Stimulated activated CD4-positive, alpha-beta T cell treated with anti-CD3 and anti-CD28 coated beads, Interleukin-1b, Interleukin-23, amount 100 ng/mL, for 4 hours (primary cell): ENCODE measurements at places on chromosomes 3 and 15.

DNA sequence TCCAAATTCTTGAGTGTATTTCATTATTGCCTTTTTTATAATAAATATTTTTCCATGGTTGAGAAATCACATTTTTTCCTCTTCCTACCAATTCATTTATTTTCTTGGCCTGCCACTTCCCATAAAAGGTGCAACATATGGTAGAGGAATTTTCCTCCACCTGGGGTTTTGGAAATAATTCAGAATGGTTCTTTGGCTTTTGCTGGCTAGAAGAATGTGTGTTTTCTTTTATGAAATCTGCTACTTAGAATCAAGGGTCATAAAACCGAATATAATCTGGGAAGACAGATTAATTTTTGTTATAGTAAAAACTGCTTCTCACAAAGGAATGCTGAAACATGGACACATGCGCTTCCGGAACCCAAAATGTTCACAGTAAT lies 54.0 kb upstream of the POMGNT2 start:
- no peak for DNase-seq

DNA sequence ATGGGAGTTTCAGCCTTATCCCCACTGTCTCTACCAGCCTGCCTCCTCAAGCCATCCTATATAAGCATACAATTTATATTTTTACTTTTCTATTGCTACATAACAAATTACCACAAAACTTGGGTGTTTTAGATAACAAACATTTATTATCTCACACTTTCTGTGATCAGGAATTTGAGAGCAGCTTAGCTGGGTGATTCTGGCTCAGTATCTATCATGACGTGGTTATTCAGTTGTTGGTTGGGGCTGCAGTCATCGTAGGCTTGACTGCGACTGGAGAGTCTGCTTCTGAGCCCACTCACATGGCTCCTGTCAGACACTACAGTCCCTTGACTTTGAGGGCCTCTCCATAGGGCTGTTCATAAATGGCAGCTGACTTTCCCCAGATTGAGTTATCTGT lies 20.7 kb downstream of the PARP15 start:
- DNase-seq = no peak

GRCh38 chr3:36496684-36497633 lies 116.7 kb downstream of the STAC start:
- no peak for DNase-seq

GRCh38 chr15:29734917-29735572 lies 87.2 kb downstream of the TJP1 start:
- no peak for DNase-seq

DNA sequence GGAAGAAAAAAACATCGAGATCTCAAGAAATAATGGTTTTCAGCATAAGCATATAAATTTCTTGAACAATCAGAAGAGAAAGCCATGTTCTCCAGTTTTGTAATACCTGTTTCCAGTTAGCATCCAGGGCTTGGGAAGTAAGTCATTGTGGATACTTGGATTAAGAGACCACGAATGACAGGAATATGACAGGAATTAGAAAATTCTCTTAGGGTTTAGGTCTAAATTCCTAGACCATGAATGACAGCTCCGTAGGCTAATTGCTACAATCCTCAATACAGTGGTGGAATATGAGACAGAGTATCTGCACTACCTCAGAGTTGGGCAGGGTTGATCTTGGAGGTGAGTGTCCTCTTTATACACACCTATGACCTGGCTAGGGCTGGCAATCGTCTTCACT lies 517.5 kb downstream of the NTRK3 start:
- no peak for DNase-seq

DNA sequence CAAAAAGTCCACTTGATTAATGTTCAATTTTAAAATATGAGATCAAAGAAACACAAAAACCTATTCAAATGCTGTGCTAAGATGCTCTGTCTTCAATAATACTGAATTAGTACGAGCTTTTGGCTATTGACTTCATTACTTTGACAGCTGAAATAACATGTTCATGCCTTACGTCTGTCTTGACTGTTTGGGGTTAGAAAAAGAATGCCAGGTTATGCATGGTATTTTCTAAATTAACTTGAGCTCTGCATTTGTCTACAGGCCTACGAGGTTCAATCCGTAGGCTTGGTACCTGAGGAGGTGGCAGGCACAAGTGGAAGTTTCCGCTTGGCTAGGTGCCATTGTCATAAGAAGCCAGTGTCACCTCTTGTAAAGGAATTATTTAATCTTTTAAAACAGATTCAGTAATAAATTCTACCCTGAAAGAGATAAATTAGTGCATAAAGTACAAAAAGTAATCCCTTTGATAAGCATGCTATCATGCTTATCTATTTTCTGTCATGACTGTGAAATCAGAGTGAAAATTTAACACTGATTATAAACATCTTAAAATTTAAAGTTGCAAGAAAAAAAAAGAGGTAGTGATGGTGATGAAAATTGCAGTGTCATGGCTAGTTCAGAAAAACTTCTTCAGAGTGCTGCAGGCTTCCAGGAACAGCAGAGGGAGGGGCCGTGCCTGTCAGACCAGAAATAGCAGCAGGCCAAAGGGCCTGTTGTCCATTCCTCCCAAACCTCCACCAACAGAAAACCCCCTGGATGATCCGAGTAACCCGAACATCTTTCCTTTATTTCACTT lies 115.7 kb downstream of the ARRDC4 start:
- DNase-seq = no peak

- no peak for DNase-seq
Measured at GRCh38 chr15:45167631-45168205, 20.0 kb downstream of the SHF start.

DNA sequence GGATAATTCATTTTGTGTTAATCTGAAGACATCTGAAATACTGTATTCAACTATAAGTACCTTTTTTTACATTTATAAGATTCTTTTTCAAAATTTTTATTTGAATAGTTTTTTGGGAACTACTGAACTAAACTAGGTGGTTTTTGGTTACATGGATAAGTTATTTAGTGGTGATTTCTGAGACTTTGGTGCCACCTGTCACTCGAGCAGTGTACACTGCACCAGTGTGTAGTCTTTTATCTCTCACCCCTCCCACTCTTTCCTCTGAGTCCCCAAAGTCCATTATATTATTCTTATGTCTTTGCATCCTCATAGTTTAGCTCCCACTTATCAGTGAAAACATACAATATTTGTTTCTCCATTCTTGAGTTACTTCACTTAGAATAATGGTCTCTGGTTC lies 57.6 kb downstream of the CD86 start:
- no peak for DNase-seq

GRCh38 chr3:190003068-190003467 lies 117.6 kb downstream of the P3H2 start:
- DNase-seq = no peak

DNA sequence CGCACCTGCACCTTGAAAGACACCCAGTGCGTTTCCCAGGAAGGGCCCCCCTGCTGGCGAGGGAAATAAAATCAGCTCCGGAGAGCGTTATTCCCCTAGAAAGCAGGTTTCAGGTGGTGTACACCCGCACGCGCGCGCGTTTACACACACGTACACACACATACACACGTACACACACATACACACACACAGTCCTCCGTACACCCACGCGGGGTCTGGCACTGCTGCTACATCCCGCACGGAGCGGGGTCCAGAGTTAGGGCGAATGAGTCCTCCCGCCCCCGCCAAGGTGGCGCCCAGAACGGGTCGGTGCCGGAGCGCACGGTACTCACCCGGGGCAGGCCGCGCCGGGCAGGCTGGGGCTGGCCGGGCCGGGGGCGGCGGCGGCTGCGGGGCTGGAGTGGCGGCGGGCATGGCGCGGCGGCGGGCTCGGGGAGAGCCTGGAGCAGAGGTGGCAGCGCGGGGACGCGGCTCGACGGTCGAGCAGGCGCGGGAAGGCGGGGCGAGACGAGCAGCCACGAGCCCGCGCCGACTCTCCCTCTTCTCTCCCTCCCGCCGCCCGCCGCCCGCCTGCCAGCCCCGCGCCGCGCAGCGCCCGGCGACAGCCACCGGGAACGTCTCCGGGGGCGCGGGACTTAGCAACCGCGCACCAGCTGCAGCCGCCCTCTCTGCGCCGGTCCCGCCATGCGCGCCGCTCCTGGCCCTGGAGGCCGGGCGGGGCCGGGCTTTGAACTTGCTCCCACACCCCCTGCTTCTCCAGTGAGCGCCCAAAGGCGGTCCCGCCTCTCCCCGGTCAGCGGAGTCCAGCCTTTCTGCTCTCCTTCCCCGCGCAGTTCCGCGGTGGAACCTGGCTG lies at the start of gene DCLK3:
TSS of gene DCLK3 (minus strand) at position 704 of the 854 bp plus-strand sequence. CDS start at position 414, 290 bp downstream.
- no peak for DNase-seq

- DNase-seq = no peak
Measured at GRCh38 chr3:119035014-119035346, 334 bp upstream of the IGSF11 start.

- no peak for DNase-seq
Measured at GRCh38 chr3:176490357-176490756, 706.9 kb downstream of the TBL1XR1 start.

GRCh38 chr3:98657457-98657856 lies 64.0 kb upstream of the CPOX start:
- DNase-seq = peak; percentile 18

DNA sequence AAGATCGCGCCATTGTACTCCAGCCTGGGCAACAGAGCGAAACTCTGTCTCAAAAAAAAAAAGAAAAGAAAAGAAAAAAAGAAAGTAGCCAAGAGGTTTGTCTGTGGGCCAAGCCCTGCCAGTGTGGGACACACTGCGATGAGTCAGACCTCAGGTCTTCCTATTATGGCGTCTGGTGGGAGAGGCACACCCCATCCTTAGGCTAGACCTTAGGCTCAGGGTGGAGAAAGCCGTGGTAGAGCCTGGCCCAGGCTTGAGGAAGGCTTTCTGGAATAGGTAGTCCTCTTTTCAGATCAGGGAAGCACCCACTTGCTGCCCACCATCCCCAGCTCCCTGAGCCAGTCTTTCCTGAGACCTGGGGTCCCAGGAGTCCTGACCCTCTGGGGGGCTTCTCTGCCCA lies 6.0 kb downstream of the HEMK1 start:
- no peak for DNase-seq

DNA sequence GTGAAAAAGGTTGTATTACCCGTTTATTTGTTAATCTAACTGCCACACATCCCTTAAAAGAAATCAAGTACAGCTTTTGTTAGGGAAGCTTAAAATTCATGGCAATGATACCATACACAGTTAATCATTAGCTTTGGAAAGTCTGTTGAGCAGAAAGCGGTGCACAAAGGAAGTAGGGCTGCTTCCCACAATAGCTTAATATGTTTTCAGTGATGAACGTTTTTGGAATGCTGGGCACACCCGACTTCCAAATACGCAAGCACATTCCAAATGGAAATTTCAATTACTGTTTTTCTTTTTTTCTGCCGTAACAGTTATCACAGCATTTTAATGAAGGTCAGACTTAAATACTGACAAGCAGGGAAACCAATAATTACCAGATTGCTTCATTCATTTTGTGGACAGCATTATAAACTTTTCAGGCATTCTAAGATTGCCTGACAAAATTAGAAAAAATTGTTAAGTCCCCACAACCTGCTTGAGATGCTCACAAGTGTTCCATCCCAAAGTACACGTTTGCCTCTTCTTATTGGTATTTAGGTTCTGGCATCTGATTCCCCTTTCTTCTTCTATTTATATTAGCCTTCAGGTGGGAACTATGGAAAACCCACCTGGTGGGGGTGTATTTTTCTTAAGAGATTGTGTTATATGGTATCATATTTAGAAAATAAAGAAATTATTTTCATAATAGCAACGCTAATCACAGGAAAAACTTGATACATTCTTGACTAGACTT lies 1.1 kb upstream of the ECT2 start:
- DNase-seq = no peak

GRCh38 chr15:75599401-75599800 lies 20.3 kb upstream of the PTPN9 start:
- no peak for DNase-seq

DNA sequence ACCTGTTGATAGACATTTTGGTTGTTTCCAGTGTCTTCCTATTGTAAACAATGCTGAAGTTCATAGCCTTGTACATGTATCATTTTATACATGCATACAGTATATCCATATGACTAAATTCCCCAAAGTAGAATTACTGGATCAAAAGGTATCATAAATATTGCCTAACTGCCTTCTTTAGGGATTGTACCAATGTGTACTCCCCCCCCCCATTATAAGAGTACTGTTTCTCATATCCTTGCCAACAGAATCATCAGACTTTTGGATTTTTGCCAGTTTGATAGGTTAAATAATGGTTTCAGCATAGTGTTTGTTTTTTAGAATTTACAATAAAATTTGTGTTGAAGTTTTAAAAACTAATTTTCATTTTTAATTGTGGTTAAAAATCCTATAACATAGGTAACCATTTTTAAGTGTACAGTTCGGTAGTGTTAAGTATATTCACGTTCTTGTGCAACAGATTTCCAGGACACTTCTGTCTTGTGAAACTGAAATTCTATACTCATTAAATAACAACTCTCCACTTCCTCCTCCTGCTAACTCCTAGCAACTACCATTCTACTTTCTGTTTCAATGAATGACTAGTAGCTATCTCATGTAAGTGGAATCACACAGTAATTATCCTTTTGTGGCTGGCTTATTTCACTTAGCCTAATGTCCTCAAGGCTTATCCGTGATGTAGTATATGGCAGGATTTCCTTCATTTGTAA lies 30.8 kb upstream of the MAP3K13 start:
- DNase-seq = no peak

DNA sequence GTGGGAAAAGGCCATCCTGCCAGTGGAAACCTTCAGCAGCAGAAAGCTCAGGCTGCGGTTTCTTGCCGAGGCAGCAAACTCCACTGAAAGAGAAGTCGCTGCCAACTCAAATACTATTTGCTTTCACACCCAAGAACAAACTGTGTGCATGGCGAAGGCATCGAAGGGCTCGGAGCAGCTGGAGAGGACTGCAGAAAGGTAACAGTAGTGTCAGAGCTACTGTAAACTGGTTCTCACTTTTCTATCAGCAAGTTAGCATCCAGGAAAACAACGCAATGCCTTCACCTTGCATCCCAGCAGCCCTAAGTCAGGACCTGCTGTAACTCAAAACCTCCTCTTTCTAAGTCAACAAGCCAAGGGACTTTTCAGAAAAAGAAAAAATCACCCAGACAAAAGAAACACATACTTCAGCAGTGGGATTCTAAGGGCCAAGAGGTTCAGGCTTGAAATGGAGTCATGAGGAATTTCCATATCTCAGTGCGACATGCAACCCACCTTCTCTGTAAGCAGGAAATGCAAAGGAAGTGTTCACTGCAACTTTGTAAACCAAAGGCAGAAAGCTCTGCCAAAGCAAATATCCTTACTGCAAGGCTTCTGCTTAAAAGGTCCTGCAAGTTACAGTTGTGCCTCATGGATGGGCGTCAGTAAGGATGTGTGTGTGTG lies 193.5 kb downstream of the FOXP1 start:
- DNase-seq = no peak

- no peak for DNase-seq
Measured at GRCh38 chr3:72297481-72297880, 512.5 kb upstream of the PROK2 start.

- no peak for DNase-seq
Measured at GRCh38 chr3:172289583-172289982, 158.7 kb downstream of the GHSR start.

- DNase-seq = no peak
Measured at GRCh38 chr3:97823046-97824004, 1.5 kb downstream of the CRYBG3 start.
